ENCODE measurements at places on chromosomes 5 and 9.

GRCh38 chr9:71638627-71639026 is 129.7 kb downstream of the CEMIP2 start:
- no peak for DNase-seq

- DNase-seq, result no peak
Observed at GRCh38 chr5:54932789-54933188, 52.6 kb downstream of the ESM1 start.

DNA sequence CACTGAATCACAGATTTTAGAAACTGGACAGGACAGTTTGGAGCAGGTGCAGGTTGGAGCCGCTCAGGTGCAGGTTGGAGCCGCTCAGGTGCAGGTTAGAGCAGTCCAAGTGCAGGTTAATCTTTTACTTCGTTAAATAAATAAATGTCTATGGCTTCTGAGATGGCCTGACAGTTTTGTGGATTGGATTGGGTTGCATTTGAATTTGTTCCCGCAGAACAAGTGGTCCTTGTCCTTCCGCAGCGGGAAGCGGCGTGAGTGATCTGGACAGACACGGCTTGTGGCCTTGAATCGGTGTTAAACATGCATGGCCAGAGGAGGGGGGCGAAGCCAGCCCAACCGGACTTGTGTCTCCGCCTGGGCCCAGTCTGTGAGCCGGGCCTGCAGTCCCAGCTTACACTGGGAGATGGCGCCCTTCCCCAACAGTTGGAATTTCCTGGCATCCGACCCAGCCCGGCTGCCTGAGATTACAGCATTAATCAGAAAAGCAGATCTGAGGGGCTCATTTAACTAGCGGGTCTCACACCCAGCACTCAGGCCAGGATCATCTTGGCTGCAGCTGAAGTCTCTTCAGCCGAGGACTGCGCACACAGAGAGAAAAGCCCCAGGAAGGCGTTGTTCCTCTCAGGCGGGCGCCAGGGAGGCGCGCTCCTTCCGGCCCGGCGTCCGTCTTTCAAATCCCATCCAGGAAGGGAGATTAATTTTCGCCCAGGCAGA is 1.5 kb upstream of the OLFM1 start:
- DNase-seq, result no peak

DNA sequence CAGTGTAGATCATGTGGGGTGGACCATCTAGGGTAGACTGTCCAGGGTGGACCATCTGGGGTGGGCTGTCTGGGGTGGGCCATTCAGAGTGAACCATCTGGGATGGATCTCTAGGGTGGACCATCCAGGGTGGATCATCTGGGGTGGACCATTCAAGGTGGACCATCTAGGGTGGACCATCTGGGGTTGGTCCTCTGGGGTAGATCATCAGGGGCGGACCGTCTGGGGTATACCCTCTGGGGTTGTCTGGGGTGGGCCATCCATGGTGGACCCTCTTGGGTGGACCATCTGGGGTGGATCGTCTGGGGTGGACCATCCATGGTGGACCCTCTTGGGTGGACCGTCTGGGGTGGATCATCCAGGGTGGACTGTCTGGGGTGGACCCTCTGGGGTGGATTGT is 64.3 kb downstream of the KCNT1 start:
- DNase-seq, result no peak

- DNase-seq, result no peak
Observed at GRCh38 chr5:119285070-119285916, 70.5 kb upstream of the TNFAIP8 start.

DNA sequence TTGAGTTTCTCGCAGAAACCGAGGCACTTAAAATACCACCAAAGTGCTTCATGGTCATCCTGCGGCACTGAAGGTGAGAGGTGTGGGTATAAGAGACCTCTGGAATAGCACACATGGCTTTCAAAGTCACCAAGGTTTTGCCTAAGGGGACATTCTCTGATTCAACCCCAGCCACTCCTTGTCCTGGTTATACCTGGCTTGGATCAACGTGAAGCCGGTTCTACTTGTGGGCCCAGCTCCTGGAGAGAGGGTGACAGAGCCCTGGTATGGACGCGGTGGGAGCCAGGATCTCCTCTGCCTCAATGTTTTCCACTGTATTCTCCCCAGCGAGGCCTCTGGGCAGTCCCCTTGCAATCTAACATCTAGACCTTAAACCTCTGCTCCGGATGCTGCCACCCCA is 132.0 kb downstream of the FSTL4 start:
- DNase-seq, result no peak

All from stimulated activated CD4-positive, alpha-beta T cell treated with anti-CD3 and anti-CD28 coated beads, Interleukin-2, amount 100 ng/mL, for 4 hours (primary cell).